Stimulated activated CD8-positive, alpha-beta memory T cell treated with anti-CD3 and anti-CD28 coated beads, Interleukin-15, amount 100 ng/mL, for 24 hours (primary cell): ENCODE measurements at places on chromosomes 2 and 18.

DNA sequence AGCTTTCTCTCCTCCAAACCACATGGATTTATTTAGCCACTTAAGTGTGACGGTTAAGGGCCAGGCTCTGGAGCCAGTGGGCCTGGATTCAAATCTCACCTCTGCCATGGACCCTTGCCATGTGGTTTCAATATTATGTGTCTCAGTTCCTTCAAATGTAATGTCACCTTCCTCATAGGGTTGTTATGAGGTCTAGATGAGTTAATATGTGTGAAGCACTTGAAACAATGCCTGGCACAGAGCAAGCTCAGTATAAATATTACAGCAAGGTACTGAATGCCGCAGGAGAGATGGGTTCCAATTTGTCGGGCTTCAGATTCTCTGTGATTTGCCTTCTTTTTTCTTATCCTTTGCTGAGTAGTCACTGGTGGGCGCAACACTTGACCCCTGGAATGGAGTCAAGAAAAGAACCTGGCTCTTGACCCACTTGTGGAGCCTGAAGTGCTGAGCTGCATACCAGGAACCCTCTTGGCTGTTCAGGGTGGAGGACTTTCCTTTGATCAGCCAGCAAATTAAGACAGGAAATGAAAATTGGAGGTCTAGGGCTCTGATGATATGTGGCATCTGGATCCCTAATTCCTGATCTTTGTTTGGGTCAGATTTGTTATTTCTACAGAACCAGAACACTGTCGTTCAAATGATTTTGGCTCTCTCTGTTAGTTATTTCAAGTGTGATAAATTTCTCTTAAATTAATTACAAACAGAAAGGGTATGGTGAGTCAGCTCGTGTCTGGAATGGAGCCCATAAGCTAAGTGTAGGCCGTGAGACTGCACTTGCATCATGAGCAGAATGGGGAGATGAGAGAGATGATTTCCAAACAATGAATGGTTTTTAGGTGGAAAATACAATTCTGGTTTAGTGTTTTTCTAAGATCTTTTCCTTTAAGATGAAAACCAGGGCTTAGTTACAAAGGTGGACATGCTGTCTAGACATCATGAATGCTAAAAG is 293.0 kb downstream of the KCNS3 start:
- DNase-seq = no peak

- no peak for DNase-seq
Observed at GRCh38 chr2:8986327-8986976, 17.0 kb downstream of the MBOAT2 start.

- DNase-seq = no peak
Observed at GRCh38 chr18:11055721-11056120, 93.6 kb downstream of the PIEZO2 start.

GRCh38 chr18:61948846-61949438 is 56.1 kb upstream of the RNF152 start:
- no peak for DNase-seq

DNA sequence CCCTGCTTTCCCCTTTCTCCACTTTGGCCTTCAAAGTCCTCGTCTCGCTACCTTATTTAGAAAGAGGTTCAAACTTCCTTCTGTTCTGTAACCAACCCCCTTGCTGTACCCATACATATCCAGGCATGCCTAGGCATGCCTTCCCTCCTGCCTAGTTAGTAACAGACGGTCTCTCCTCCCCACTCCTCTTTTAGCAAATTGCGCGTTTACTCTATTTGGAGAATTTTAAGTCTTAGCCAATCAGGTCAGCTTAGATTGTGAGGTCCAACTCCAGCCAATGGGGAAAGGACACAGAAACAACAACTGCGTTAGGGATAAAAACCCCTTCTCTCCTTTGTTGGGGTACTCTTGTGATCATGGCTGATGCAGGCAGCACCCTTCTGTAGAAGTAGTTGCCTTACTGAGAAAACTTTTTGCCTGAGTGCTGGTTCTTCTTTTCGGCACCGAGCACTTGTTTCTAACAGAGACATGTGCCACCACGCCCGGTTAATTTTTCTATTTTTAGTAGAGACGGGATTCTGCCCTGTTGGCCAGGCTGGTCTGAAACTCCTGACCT is 85.9 kb upstream of the FOXI3 start:
- DNase-seq = no peak

GRCh38 chr18:8298186-8298585 is 311.1 kb upstream of the RAB12 start:
- no peak for DNase-seq

DNA sequence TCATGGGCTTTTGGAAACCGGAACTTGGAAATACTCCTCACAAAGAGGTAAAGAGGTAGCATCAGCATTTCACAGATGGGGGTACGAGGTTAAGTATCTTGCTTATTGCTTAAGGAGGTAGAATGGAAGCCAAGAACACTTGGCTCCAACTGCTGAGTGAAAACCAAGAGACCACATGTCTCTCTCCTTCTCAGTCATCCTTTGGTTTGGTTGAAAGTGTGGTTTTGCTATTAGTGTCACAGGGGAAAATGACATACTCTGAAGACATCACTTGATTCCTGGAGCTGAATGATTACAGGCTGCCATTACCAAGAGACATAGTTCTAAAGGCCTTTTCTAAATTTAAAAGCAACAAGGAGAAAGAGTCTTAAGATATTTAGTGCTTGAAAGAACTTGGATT is 41.5 kb downstream of the ANTXR1 start:
- DNase-seq = no peak

GRCh38 chr2:161946489-161947107 is 127.4 kb downstream of the DPP4 start:
- no peak for DNase-seq

DNA sequence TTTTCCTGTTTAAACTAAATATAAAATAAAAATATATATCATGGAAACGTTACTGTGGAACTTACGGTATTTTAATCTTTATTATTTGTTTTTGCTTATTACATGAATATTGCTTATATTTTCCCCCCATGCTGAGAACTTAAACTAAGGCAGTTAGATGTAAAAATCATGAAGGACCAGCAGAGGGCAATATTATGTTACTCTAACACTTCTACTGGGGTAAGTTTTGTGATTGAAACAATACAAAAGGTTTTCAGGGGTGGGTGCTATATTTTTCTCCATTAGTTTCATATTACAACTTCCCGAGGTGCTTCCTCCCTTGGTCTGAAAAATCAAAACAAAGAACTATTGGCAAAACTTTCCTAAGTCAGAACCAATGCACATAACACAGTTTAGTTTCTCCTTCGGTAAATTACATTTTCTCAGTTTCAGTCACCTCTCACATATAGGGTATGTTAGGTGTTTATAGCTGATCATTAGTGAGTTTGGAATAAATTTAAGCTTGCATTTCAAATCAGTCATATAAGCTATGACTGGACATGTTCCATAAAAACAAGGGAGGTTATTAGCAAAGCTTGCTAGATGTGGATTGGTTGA is 54.8 kb downstream of the ZNF407 start:
- no peak for DNase-seq

DNA sequence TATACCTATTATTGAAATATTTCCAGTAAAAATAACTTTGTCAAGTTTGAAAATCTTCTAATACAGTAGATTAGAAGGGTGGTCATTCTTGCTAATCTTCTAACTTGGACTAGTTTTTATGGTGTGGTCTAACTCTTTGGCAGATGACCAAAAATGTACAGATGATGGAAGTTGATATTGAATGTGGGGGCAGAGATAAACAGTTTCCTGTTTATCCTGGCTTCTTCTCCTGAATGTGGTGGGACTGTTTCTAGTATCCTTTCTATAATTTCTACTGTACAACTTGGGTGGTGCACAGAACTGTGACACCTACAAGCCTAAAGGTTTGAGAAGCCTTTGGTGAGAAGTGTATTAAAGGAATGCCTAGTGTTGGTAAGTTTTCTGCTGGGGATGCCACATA is 178.7 kb downstream of the PDE11A start:
- DNase-seq = no peak

GRCh38 chr18:22560797-22561196 is 143.1 kb upstream of the CTAGE1 start:
- DNase-seq = no peak

- DNase-seq = no peak
Observed at GRCh38 chr2:154537024-154537423, 161.5 kb upstream of the KCNJ3 start.

DNA sequence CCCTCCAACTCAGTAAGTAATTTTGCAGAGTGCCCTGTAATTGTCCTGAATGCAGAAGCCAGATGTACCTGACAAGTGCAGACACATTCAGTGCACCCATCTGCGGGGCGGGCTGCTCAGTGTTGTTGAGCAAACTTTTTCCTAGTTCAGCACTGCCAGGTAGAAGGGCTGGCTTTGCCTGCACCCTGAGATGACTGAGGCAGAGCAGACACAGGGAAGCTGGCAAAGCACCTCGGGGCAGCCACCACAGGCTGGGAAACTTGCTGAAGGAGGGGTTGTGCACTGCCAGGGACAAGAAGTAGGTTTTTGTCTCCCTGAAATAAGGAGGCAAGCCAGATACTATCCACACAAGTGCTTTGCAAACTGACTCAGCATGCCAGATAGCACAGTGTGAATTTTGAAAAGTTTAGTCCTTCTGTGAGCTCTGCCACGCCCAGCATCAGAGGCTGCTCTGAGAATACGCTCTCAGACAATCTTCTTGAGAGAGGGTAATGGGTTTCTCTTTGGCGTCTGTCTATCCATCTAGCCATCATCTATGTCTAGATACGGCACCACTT is 62.3 kb downstream of the SOWAHC start:
- no peak for DNase-seq

DNA sequence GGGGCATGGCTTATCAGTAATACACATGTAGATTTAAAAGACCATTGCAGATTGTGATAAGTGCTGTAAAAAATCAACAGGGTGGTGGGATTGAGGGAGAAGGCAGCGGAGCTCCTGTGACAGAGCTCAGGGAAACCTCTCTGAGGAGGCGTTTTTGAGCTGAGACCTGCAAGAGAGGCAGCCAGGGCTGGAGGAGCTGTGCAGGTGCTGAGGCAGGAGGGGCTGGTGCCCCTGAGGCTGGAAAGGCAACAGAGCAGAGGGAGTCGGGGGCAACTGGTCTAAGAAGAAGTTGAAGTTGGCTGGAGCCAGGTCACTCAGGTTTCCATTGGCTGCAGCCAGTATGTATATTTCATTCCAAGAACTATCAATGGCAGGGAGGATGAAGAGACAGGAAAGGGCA is 47.6 kb downstream of the KLHL29 start:
- DNase-seq = no peak

DNA sequence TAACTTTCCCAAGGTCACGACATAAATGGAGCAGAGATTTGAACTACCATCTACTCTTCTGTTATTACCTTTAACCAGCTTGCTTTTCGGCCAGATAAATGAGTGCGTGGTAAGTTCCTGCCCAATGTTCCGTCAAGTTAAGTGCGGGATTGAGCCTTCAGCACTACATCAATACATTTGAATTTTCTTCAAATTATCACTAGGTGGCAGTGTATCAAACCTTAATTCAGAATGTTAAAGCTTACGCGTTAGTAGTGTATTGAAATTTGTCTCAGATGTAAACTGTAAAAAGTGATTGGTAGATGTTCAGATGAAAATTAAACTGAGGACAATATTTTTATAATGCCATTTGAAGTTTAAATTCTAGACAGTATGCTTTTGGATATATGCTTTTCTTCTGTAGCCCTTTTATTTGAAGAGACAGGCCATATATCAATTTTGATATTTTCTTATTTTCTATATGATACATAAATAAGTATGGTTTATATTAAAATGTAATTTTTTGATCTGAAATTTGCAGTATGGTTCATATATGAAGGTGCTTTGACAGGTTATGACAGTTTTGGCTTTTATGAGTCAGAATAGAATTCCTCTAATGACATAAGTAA is 681.3 kb downstream of the ADCYAP1 start:
- no peak for DNase-seq
